ENCODE measurements at places on chromosomes 2 and 18.

DNA sequence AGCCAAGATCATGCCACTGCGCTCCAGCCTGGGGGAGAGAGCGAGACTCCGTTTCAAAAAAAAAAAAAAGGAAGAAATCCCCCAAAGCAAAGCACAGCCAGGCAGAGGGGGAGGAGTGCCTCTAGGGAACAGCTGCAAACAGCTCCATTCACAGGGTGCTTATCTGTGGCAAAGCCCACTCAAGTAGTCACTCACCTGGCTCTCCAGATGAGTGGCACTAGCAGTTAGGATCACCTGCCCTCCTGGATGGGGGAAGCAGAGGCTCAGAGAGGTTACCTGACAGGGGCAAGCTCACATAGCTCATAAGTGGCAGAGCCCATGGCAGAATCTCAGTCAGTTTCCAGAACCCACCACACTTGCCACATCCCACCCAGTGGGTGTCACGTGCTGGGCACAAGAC lies 30.3 kb downstream of the TFCP2L1 start:
- DNase-seq = no peak

DNA sequence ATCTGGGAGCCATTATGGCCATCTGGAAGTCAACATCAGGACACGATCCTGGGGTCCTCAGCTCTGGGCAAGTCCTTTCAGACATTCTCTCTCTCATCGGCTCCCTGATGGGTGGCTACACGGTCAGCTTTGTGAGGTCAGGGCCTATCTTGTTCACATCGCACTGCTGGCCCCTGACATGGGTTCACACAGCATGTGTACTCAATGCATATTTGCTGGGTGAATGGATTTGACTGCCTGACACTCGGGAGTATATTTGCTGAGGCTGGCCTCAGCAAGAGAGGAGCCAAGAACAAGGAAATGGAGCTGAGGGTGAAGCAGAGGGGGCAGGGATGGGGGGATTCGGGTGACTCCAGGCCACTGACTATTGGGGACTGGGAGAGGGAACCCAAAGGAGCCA lies 50.5 kb downstream of the SLC4A5 start:
- no peak for DNase-seq

GRCh38 chr2:201507725-201508124 lies 56.2 kb downstream of the STRADB start:
- DNase-seq = no peak

DNA sequence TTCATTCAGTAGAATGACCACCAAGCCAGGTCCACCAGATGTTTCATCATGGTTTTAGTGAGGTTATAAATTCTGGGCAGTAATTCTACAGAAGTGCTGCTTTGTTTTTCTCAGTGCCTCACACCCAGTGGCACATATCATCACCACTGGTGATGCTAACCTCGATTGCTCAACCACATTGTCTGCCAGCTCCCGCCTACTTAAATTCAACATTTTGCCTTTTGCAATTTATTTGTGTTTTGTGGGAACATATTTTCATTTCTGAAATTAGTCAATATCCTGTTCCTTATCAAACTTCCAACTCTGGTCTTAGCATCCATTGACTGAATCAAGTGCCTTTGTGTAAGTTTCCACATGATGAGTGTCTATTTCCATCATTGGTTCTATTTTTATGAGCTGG lies 62.3 kb upstream of the TMEM178A start:
- DNase-seq = no peak

DNA sequence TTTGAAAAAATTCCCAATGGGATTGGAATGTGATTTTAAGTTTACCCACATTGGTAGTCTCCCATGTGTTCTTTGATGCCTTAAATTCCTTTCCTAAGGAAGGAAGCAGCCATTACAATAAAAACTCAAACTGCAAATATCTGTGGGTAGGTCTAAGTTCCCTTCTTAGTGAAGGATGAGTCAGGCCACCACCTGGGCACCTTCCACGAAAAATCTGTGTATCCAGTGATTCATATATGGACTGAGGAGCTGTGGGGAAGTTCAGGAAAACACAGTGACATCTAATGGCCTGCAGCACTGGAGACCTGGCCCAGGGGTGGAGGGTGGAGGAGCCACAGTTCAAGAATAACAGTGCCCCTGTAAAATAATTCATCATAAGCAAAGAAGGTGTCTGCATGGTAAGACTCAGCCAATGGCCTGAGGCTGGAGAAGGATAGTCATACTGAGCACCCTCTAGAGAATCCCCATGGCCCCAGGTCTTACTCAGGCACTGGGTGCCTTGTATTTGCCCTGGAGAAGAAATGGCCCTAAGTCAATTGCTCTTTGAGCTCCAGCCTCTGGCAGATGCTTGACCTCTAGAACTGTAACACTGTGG lies 248.6 kb downstream of the SP3 start:
- no peak for DNase-seq

DNA sequence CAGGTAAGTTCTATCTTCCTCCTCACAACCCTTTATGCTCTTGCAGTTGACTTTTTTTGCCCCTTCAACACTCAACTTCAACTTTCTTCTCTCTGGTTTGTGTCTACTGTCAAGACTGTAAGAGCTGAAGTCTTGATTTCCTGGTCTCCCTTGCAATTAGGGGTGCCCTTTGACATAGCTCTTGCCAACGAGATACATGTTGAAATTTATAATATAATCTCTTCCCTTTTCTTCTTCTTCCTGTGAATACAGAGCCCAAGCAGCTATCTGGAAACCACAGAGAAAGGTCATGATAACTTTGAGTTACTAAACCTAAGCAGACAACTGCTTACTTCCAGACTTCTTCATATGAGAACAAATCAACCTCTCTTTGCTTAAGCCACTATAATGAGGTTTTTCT lies 163.5 kb downstream of the MC4R start:
- no peak for DNase-seq

- DNase-seq = no peak
These were observed 274.6 kb upstream of the CCDC68 start for GRCh38 chr18:55233857-55234256.

DNA sequence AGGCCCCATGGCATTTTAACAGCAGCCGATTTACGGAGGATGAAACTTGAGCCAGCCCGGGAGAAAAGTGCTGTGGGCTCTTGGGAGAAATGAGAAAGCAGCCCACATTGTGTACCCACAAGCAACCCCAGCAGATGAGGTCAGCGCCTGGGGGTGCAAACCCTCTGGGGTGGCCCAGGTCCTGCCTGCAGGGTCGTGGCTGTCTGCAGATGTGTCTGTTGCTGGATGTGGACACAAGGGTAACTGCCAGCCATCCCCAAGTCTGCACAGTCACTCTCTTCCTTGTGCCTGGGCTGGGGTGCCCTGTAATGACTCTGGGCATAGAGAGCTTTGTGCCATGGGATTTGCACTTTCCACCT lies 170.8 kb downstream of the PRKCE start:
- DNase-seq = no peak

DNA sequence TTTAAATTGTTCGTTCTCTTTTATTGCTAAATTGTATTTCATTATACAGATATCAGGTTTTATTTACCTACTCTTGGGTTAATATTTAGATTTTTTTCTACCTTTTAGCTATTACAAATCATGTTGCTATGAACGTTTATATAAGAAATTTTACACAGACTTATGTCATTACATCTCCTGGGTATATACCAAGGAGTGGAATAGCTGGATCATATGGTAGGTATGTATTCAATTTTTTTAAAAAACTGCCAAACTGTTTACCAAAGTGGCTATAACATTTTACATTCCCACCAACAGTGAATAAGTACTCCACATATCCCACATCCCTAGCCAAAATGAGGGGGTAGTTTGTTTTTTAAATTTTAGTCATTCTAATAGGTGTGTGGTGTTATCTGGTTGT lies 32.3 kb upstream of the BAZ2B start:
- no peak for DNase-seq

GRCh38 chr2:197171582-197171981 lies 139.0 kb downstream of the ANKRD44 start:
- DNase-seq = no peak

- no peak for DNase-seq
These were observed 16.6 kb downstream of the POLE4 start for GRCh38 chr2:74975016-74975415.

GRCh38 chr2:74554820-74555531 lies 456 bp downstream of the DOK1 start:
- no peak for DNase-seq

- DNase-seq = no peak
These were observed 31.1 kb upstream of the FAM237A start for GRCh38 chr2:206611191-206611590.

DNA sequence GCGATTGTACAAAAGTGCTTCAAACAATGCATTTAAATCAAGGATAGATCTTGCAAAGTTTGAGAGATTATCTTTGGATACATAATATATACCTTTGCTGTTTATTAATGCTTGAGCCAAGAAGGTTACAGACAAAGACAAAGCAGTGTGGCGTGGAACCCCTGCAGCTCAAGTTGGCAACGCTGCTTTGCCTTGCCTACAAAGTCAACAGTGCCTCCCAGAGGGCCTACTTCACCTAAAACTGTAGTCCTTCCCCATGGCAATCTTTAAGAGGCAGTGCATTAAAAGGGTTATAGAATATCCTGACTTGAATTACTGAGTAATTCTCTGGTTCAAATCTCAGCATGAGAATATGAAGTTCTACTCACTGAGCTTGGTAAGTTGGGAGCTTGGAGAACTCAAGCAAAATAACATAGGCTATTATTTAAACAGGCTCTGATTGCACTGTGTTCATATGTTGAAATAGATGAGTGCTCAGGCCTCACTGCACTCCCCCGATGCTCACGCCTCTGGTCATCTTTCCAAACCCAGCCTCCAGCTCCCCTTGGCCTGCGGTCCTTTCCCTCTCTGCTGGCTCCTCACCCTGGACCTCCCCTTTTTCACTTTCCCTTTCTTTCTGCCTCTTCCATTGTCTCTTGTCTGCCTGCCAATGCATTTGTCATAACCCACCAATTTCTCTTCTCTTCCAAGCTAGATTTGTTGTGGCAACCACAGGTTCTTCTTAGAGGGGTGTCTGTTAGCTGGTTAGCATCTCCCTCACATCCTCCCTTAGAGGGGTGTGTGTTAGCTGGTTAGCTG lies 96.5 kb downstream of the MYT1L start:
- DNase-seq = no peak

- DNase-seq = no peak
These were observed 122.2 kb downstream of the RBMS1 start for GRCh38 chr2:160371251-160372009.

DNA sequence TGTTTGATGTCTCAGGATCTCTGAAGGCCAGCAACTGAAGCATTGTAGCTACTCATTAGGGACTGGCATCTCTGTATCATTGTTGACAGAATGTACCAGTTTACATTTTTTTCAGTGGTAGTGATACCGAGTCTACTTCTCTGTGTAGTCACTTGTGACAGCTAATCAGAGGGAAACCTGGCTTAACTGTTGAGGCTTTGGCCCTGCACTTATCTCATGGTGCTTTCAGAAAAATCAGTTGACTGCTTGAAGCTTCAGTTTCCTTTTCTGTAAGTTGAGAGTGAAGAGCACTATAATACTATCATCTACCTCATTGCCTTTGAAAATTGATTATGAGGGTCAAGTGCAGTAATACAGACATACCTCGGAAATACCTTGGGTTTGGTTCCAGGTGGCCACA lies 90.0 kb downstream of the COMMD1 start:
- DNase-seq = no peak

DNA sequence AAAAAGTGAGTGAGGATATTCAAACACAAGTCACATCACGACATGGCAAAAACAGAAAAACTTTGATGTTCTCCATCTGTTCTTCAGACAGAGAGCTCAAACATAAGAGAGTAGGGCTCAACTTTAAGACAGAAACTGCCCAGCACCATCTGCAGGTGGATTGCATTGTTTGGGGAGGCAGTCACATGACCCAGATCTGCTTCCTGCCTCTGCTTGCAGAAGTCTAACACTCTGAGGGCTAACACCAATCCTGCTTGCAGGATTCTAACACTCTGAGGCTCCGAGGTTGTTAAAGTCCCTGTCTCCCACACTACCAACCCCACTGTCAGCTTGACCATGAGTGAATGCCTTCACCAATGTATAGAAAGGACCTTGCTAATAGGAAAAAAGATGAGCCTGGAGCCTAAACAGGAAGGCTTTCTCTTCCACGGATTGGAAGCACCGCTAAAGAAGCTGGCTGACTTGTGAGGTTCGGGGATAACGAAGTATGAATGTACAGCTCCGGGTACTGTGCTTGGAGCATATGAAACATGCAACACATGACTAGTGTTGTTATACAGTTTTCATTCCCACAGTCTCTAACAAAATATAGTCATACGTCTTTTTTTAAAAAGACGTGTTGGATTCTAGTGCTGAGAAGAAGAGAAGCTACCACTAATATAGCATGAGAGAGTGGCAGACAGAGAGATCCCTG lies 176.6 kb upstream of the CREB1 start:
- DNase-seq = peak; percentile 15

DNA sequence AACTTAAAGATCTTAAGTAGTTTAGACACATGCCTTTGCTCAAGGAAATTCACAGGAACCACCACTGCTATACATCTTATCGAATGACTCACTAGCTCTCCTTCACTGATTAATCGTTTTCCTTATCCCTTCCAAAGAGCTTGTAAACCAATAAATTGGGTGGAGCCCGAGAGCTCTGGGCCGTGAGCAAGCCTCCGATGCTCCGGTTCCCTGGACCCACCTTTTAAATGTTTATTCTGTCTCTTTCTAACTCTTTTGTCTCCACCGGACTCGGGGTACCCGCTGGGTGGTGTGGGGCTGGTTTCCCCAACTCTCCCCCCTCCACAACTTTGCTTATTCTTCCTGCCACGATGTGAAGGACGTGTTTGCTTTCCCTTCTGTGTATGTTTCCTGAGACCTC lies 292.9 kb upstream of the TMEFF2 start:
- DNase-seq = no peak

- DNase-seq = no peak
These were observed 22.8 kb upstream of the SCN7A start for GRCh38 chr2:166516712-166517303.

DNA sequence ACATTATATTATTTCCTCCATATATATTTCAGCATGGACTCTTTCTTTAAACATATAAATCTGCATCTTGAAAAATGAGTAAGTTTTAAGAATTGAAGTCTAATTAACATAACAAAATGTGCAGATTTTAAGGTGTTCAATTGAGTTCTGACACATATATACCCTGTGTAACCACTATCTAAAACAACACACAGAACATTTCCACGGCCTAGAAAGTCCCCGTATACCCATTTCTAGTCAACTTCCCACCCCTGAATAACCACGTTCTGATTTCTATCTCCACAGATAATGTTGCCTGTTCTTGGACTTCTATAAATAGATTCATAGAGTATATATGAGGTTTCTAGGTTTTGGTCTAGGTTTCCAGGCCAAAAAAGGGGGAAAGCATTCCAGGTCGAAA lies 87.5 kb downstream of the AAK1 start:
- DNase-seq = no peak

- DNase-seq = peak; percentile 49
These were observed 1.9 kb downstream of the CTLA4 start for GRCh38 chr2:203869223-203870042.

DNA sequence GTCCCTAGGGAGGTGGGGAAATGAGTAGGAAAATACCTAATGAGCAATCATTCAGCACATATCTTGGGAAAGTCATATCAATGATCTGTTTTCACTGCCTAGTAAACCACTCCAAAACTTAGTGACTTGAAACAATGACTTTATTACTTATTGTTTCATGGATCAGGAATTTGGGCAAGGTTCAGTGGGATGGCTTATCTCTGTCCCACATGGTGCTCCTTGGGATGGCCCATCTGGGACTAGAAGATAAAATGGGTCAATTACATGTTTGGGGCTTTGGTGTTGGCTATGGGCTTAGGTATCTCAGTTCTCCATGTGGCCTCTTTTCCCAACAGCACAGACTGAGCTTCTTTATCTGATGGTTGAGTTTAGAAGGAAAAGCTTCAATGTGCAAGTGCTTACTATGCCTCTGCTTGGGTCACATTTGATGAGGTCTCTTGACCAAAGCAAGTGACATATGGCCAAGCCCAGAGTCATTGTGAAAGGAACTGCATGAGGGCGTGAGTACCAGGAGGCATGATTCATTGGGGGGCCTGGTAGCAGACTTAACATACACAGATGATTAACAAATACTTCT lies 218.1 kb upstream of the TNP1 start:
- DNase-seq = no peak

Measured in NK-92 treated with Interleukin-12 subunit alpha and Interleukin-12 subunit beta, amount 100 ng/mL, for 24 hours (cell line).